ENCODE measurements at places on chromosomes 12 and 14.

DNA sequence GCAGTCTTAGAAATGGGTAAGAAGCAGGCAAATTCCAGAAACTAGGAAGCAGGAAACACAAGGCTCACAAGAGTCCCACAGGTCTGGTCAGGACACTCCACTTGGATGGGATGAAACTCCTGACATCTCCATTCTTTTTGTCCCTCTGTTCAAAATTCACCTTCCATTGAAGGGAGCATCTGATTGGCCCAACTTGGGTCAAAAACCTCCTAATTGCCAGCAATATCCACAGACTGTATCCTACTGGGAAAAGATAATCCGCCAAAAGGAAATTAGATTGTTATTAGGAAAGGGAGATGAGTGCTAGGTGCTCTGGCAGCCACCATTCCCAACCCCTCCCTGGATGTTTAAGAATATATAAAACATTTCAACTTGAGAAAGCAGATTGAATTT is 256.9 kb downstream of the ZFP36L1 start:
- no peak for DNase-seq

DNA sequence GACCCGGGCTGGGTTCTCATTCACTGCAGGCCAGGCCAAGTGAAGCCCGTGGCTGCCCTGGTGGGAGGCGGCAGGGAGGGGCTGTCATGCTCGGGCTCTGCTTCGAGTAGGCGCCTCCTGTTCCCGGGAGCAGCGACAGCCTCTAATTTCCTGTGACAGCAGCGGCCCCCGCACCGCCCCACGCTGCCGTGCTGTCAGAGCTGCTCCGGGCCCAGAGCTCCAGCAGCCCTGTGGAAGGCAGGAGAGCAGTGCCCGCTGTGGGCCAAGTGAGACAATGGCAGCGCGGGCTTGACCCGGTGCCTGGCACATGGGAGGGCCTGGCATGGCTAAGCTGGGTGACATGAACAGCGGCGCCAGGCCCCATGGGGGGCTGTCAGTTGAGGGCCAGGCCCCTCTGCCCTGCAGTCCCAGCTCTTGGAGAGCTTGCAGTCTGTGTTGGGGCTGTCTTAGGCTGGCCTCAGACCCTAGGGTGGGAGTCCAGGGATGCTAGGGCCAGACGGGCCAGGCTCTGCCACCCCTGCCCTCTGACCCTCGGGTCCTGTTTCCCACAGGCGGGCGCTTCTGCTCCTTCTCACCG is 5.1 kb downstream of the TRMT61A start:
- DNase-seq, result no peak

DNA sequence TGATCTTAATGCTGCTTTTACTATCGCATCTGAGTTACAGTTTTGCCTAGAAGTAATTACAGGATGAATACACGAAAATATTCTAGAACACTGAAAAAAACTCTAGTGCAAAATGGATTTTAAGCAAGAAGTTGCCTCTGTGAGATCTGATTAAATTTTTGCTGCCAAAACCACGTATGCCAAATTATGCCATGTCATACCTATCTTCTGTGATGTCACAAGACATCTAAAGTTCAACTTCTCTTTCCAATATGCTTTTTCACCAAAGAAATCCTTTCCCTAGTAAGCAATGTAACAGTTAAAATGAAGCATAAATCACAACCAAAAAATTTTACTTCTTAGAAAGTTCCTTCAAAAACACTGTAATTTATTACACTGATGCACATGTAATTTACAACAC is 39.6 kb downstream of the HECTD4 start:
- no peak for DNase-seq

DNA sequence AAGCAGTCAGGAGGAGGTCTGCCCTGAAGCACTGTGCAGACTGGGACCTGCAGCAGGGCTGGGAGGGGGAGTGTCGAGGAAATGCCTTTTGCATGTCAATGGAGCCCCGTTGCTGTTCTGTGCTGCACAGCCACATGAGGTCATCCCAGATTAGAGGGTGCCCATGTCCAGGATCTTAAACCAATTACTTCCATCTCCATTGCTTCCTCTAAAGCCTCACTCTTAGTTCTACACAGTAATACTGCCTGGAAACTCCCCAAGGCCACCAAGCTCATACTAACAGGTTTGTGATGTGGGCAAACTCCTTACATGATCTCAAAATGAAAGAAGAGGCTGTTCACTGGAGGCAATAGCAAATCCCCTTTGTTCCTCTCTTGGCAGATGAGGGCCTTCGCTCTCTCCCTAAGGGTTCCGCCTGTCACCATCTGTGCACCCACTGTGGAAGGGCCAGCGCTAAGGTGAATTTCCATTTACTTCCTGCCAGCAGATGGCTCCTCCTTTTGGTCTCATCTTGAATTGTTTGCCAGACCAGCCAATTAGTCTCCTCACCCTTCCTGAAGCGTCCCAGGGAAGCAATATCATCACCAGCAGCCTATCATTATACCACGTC is 35.4 kb upstream of the LTA4H start:
- no peak for DNase-seq

- DNase-seq, result no peak
Measured at GRCh38 chr12:94039914-94040313, 108.5 kb upstream of the PLXNC1 start.

DNA sequence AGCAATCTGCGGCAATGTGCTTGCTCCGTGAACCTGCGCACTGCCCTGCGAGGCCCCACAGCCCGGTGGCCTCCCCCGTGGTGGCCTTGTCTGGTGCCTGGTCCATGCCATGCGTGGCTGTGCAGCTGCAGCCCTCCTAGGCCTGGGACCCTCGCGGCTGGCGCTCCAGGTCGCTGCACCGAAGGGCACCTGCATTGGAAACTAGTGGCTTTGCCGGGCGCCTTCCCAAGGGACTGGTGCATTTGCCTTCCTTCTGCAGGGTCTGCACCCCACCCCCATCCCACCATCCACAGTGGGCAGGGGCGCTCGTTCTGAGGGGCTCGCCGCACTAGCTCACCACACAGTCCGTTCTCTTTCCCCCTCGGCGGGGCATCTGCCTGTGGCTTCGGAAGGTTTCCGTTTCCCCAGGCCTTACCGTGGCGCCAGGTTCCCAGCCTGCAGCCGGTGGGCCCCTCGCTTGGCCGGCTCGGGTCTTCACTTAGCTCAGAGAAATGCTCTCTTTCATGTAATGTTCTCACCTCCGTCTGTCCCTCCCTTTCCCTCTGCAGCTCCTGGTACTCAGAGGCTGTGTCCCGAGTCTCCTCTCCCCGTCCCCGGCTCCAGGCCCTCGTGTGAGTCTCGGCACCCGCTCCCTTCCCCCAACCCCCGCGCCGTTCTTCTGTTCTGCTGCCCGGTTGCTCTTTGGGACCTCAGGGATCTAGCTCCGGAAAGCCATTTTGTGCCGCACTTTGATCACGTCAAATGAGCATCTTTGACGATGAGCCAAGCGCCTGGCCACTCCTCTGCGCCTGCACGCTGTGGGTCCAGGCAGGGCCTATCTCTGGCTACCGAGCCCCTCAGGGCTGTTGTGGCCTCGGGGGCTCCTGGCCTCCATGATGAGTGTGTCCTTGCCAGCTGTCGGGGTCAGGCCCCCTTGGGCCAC is 31.9 kb downstream of the JAG2 start:
- no peak for DNase-seq

GRCh38 chr14:30348445-30348844 is 210.5 kb upstream of the G2E3 start:
- DNase-seq, result no peak

GRCh38 chr12:6471989-6472360 is 1.5 kb upstream of the VAMP1 start:
- no peak for DNase-seq

GRCh38 chr12:29198901-29199300 is 49.8 kb downstream of the FAR2 start:
- DNase-seq, result no peak

GRCh38 chr14:70909733-70910614 is 2.7 kb downstream of the PCNX1 start:
- no peak for DNase-seq
